ENCODE measurements at places on chromosomes 3 and 15.

GRCh38 chr15:68031404-68031803 lies 22.7 kb upstream of the PIAS1 start:
- DNase-seq: no peak

DNA sequence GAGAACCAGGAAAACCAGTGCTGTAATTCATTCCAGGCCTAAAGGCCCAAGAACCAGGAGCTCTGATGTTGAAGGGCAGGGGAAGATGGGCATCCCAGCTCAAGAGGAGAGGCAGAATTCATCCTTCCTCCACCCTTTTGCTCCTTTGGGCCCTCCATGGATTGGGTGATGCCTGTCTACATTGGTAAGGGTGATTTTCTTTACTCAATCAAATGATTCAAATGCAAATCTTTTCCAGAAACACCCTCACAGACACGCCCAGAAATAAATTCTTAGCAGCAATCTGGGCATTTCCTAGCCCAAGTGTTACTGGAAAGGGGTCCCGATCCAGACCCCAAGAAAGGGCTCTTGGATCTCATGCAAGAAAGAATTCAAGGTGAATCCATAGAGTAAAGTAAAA lies 17.6 kb upstream of the APOD start:
- DNase-seq: no peak

DNA sequence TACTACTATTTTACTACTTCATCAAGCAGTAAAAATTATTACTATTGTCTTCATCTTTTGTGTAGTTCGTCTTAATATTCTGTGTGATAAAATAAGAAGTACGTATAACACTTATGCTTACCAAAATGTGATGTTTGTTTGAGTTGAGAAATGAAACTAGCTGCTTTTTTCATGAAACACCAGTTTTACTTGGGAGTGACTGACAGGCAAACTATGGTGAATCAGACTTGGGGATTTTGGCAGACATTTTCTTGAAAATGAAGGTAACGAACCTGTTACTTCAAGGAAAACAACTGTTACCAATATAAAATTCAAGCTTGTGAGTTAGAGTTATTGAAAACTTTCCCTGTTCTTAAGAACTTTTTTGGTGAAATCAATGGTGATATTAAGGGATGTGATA lies 10.3 kb downstream of the U2SURP start:
- DNase-seq: no peak

- peak; percentile 98 for DNase-seq
These were observed 10.4 kb downstream of the SOX2 start for GRCh38 chr3:181722156-181722555.

DNA sequence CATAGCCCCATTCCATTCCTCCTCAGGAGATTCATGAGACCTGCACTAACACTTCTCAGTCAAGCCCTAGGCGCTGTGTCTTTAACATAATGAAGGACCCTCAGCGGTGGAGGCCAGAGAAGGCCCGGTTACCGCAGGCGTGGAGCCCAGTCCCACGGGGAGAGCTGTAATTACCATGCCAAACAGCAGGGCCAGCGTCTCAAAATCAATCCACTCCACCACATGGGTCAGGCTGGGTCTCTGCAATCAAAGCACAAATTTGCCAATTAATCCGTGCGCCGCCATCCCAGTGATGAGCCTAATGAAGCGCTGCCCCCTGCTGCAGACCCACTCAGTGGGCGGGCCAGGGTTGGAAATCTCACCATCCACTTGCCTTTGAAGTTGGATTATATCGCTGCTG lies 109.7 kb downstream of the OCA2 start:
- DNase-seq: no peak

GRCh38 chr3:156459434-156459833 lies 95.5 kb downstream of the SSR3 start:
- no peak for DNase-seq

All from NCI-H2081 (cell line).